HS-27A (cell line): ENCODE measurements at places on chromosomes 5 and 9.

DNA sequence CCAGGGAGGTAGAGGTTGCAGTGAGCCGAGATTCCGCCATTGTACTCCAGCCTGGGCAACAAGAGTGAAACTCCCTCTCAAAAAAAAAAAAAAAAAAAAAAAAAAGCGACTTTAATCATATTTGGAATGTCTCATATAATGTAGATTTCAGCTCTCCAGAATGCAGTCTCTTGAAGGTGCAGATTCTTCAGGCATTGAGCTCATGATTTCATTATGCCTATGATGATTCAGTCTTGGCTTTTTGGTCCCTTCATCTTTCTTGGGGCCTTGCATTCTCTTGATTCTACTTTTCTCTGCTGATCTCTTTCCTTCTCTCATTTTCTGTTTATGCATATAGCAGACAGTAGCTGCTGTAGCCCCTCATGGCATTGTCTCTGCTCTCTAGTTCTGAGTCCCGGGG is 22.9 kb downstream of the KDM4C start:
- no peak for DNase-seq

- peak; percentile 14 for DNase-seq
Measured at GRCh38 chr5:137751869-137752491, 2.2 kb downstream of the HNRNPA0 start.

DNA sequence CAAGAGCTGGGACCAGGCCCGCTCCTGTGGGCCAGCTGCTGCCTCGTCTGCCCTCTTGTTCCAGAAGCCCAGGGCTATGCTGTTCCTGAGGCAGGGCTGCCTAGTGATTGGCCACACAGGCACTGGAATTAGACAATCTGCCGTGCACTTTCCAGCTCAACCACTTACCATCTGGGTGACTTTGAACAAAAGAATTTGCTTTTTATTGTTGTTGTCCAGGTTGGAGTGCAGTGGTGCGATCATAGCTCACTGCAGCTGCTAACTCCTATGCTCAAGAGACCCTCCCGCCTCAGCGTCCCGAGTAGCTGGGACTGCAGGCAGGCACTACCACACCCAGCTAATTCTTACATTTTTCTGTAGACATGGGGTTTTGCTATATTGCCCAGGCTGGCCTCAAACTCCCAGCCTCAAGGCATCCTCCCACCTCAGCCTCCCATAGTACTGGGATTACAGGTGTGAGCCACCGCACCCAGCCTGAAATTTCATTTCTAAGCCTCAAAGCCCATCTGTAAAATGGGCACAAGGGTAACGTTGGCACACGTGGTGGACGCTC is 1.2 kb upstream of the NEK6 start:
- no peak for DNase-seq

- DNase-seq, result no peak
Measured at GRCh38 chr5:170597109-170597751, 93.4 kb downstream of the KCNIP1 start.

GRCh38 chr5:143214458-143214857 is 189.0 kb downstream of the NR3C1 start:
- DNase-seq, result no peak

DNA sequence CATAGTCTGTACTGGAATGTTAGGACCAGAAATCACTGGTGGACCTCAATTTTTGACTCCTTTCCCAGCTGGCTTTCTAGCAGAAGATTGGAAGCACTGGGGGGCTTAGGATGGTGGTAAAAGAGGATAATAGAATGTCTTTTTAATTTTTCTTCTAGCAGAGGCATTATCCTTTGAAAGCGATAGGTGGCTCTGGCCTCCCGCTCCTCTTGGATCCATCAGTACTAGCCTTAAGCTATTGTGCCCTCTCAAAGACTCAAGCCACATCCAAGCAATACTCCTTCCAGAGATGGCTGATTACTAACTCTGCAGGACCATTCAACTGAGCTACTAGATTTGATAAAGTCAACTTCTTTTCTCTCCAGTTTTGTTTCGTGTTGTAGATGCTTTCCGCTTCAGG is 610.6 kb downstream of the CDH12 start:
- no peak for DNase-seq
